ENCODE measurements at places on chromosomes 2 and 18.

GRCh38 chr2:40488101-40488601, 36.3 kb upstream of the SLC8A1 start:
- DNase-seq = no peak

DNA sequence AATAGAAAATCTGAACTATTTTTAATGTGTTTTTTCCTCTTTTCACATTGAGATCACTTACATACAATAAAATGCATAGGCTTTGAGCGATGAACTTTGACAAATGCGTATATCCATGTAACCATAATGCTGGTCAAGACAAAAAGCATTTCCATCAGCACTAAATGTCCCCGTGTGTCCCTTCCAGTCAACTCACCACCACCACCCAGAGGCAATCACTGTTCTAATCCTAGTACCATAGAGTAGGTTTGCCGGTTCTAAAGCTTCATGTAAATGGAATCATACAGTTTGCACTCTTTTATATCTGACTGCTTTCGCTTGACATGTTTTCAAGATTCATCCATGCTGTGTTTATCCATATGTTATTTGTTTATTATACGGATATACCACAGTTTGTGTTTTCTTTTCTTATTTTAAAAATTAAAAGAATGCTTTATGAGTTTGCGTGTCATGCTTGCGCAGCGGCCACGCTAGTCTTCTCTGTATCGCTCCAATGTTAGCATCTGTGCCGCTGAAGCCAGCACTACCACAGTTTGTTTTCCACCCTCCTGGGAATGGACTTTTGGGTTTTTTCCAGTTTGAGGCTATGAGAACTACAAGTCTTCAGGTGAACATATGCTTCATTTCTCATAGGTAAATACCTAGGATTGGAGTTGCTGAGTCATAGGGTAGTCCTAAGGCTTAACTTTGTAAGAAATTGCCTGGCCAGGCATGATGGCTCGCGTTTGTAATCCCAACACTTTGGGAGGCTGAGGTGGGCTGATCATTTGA, 197.5 kb upstream of the CHAC2 start:
- no peak for DNase-seq

DNA sequence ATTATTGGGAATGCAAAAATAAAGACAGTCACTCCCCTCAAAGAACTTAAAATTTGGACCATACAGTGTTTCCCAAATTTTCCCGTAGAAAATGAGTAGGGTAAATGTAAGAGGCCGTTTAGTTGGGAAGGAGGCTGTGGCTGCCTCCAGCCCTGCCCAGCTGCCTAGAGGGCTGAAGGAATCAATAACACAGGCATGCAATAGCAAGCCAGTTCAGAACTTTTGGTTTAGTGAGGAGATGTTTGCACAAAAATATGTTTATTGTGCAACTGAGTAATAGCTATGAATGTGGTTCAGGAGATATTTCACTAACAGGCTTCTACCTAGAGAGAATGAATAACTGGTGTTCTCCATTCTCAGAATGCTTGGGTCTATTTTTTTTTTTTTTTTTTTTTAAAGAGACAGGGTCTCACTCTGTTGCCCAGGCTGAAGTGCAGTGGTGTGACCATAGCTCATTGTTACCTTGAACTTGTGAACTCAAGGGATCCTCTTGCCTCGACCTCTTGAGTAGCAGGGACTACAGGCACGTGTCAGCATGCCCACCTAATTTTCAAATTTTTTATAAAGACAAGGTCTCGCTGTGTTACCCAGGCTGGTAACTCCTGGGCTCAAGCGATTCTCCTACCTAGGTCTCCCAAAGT, 23.6 kb downstream of the UGP2 start:
- DNase-seq = no peak

- DNase-seq = no peak
Measured at GRCh38 chr2:96848264-96848663, 4.4 kb upstream of the ANKRD23 start.

GRCh38 chr2:201148434-201148990, 32.5 kb downstream of the CFLAR start:
- DNase-seq = no peak

GRCh38 chr2:228728961-228729360, 542.1 kb downstream of the PID1 start:
- DNase-seq = no peak

GRCh38 chr2:96412307-96413258, 77.0 kb downstream of the NCAPH start:
- DNase-seq = no peak

DNA sequence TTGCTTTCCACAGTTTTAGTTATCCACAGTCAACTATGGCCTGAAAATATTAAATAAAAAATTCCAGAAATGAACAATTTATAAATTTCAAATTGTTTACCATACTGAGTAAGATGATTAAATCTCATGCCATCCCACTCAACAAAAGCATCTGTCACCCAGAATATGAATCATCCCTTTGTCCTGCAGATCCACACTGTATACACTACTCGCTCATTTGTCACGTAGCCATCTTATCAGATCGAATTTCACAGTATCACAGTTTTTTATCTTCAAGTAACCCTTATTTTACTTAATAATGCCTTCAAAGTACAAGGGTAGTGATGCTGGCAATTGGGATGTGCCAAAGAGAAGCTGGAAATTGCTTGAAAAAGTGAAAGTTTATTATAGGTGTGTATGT, 291.8 kb upstream of the LRATD1 start:
- DNase-seq = no peak

DNA sequence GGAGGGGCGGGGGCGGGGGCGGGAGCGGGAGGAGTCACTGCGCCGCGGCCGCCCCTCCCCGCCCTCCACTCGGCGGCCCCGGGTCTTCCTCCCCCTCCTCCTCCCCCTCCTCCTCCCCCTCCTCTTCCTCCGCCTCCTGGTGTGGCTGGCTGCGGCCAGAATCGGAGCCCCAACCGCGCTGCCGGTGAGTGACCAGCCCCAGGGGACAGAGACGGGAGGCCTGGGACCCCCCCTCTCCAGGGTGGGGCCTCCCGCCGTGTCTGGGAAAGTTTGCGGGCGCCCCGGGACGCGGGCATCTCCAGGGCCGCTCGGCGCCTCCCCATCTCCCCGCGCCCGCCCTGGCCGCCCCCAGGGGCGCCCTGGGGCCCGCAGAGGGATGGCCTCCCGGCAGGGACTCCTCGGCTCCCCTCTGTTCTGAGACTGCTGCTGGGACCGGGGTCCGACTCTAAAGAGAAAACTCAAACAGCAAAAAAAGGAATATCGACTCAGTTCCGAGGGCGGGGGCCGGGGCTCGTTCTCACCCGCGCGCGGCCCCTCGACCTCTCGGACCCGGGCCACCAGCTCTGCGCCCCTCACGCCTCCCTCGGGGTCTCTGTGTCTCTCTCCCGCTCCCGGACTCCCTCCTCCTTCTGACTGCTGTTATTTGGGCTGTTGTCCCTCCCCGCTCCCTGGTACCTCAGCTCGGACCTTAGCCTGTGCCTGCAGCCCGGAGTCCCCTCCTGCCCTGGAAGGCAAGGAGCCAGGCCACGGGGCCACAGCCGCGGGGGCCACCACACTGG, at the start of gene STON1:
STON1 (plus strand) TSS at position 122 of the 779 bp plus-strand sequence. CDS start 50,480 bp downstream, outside the sequence.
- peak; percentile 77 for DNase-seq

DNA sequence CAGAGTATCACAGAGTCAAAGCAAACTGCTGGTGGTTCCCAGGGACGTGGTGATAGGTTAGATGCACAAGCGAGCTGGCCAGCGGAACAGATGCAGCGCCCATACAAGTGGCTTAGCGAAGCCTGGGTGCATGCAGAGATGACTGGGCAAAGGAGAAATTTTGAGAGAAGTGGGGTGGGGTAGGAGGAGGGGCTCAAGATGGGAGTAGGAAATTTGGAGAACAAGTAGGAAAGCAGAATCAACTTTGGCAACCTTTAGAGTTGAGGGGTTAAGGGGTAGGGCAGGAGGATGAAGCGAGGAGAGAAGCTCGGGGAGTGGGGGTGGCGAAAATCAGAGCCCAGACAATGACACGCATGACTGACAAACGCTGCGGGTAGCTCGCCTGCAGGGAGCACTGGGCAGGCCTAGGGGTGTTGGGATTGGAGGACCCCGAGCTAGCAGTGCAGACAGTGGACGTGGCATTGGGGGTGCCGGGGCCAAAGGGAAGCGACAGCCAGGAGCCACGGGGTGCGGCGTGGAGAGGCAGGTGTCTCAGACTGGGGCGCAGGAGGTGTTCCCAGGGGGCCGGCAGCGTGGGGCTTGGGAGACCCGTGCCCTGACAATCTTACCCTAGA, 431 bp downstream of the FAM98A start:
- DNase-seq = peak; percentile 65

- DNase-seq = no peak
Measured at GRCh38 chr2:131153529-131153928, 48.4 kb downstream of the PLEKHB2 start.

DNA sequence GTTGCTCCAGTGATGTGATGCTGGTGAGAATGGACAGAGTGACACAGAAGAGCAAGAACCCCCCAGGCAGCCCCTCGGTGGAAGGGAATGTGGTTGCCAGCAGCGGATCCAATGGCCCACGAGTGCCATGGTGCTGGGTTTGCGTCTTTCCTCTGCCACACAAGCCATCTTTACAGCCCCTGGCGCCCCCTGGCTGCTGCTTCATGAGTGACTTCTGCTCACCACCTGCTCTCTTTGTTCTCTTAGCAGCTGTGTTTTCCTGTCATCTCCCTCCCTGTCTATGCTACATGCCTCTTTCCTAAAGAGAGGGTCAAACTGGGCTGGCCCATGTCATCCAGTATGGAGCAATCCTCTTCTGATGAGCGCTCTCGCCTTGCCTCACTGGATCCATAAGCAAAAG, 300.0 kb upstream of the SMIM21 start:
- peak; percentile 40 for DNase-seq

DNA sequence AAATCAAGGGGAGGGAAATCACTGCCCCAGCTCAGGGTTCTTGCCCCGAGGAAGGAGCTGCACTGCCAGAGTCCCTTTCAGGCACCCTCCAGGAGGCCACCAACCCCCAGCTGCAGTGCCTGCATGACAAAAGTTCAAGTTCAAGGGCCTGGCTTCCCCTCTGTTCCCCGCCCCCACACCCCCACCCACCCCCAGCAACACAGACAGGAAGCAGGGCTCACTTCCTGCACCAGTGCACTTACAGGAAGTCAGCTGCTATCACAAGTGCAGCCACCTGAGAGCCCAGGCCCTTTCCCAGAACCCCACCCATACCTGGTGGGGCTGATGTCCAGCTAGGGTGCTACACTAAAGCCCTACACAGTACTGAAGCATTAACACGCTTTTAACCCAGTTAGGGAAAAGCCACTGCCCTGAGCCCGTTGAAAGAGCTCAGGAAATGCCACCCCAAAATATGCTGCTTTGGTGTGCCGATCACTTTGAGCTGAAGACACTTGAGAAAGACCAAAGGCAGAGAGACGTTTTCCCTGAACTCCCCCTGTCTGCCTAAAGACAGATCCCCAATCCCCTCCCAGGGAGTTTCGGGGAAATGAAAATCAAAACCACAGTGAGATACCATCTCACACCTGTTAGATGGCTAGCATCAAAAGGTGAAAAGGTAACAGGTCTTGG, 109.9 kb upstream of the CAB39 start:
- DNase-seq = peak; percentile 41

DNA sequence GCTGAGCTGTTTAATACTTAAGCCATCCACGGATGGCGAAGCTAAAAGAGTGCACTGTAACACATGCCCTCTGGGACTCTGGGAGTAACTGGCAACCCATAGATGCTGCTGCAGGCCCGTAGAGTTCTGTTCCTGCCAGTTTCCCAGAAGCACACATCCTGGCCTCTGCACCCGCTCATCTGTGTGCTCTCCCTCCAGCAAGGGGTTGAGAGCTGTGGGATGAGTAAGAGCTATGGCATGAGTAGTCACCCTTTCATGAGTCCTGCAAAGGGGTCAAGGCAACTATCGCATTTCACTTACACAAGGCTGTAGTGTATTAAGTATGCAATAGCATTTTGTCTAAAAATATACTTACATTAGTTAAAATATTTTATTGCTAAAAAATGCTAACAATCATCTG, 1341.8 kb upstream of the NXPH2 start:
- DNase-seq = no peak

GRCh38 chr2:152648336-152648735, 68.9 kb downstream of the PRPF40A start:
- DNase-seq = no peak

DNA sequence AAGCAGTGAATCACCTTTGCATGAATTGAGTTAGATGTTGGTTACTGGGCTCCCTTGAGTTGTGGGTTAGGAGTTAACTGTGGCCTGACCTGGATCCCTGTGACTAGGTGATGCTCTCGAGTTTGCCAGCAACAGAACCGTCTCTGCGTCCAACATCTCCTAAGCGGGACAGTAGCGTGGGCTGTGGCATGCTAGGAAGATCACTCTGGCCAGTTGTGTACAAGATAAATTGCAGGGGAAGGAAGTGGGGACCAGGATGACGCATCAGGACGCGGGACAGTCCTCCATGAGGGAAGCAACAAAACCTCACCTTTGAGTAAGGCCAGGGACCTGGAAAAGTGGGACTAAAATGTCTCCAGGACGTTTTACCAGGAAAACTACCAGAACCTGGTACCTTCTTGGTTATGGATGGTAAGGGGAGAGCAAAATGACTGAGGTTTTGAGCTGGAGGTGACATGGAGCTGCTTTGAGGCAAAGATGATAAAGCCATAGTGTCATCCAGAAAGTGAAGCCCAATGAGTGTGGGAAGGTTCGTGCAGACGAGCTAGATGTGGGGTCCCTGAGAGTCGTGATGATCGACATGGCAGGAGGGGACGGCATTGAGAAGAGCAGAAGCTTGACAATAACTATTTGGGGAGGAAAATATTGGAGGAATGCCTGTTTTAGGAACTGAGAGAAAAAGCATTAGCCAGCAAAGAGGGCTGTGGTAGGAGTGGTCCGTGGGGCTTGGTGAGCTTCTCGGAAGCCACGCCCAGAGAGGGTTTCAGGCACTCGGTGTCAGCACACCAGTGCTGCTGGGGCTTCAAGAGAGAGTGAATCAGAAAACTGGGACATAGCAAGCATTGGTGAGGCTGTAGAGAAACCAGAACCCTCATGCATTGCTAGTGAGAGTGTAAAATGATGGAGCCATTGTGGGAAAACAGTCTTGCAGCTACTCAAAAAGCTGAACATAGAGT, 95.1 kb downstream of the SMAD7 start:
- no peak for DNase-seq

DNA sequence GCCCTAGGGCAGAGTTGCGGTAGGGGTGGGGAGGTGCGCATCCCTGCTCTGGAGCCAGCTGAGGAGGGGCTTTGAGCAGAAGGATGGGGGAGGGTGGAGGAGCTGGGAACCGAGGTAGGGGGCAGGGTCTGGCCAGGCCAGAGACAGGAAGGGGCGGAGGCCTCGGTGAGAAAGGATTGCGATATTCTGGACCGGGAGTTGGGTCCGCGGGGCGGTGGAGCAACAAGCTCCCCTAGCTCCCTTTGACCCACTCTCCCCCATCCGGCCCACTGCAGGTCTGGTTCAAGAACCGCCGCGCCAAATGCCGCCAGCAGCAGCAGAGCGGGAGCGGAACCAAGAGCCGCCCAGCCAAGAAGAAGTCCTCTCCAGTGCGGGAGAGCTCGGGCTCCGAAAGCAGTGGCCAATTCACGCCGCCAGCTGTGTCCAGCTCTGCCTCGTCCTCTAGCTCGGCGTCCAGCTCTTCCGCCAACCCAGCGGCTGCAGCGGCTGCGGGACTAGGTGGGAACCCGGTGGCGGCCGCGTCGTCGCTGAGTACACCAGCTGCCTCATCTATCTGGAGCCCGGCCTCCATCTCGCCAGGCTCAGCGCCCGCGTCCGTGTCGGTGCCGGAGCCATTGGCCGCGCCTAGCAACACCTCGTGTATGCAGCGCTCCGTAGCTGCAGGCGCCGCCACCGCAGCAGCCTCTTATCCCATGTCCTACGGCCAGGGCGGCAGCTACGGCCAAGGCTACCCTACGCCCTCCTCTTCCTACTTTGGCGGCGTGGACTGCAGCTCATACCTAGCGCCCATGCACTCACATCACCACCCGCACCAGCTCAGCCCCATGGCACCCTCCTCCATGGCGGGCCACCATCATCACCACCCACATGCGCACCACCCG, 4.8 kb downstream of the OTX1 start:
- DNase-seq = peak; percentile 38

GRCh38 chr18:64202210-64202836, 53.4 kb upstream of the LINC00305 start:
- no peak for DNase-seq
